ENCODE measurements at places on chromosomes 5 and 9. TPM values are rescaled to one million over a fixed set of nuclear protein-coding genes. Genes with fewer than 3 reads are reported as not detected.

PCA3 gene
- total RNA-seq = not detected

PCDHGA3 gene
- not detected for total RNA-seq

PCDHGA2 gene
- total RNA-seq = 1.1 TPM

PLCXD3 gene
- 2.8 TPM for total RNA-seq

SLC36A2 gene
- not detected for total RNA-seq

FXN gene
- total RNA-seq = 15.7 TPM
